ENCODE measurements at places on chromosomes 1 and 21.

GRCh38 chr1:16438924-16439323 lies 1.6 kb upstream of the NECAP2 start:
- DNase-seq: no peak

DNA sequence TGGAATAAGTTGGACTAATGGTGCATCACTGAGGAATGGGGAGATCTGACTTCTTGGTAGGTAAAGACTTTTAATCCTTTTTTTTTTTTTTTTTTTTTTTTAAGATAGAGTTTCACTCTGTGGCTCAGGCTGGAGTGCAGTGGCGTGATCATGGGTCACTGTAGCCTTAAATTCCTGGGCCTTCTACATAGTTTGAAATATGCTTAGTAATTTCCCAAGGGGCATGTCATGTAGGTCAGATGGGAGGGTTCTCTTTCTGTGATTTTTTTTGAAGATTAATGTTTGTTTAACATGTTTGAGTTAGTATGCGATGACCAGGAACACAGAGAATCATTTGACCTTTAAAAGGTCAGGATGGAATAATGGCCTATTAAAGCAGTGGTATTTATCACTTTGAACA lies 129.1 kb downstream of the S1PR1 start:
- DNase-seq: no peak

- DNase-seq: no peak
Measured at GRCh38 chr1:156911577-156912298, 8.7 kb upstream of the LRRC71 start.

- no peak for DNase-seq
Measured at GRCh38 chr1:112337028-112337531, 58.9 kb upstream of the CTTNBP2NL start.

DNA sequence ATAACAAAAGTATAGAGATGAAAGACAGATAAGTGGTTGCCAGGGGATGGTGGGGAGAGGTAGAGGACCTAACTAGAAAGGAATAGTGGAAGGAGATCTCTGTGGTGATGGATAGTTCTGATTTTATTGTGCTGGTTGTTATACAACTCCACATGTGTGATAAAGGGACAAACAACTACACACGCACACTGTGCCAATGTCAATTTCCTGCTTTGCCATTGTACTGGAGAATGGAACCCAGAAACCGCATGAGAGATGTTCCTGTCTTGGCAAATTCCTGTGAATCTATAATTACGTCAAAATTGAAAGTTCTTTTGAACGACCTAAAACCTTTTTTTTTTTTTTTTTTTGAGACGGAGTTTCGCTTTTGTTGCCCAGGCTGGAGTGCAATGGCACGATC lies 11.0 kb downstream of the TNFRSF9 start:
- DNase-seq: no peak

- DNase-seq: no peak
Measured at GRCh38 chr1:81803431-81804110, 2.8 kb downstream of the ADGRL2 start.

GRCh38 chr21:15264084-15264665 lies 199.4 kb upstream of the NRIP1 start:
- no peak for DNase-seq

DNA sequence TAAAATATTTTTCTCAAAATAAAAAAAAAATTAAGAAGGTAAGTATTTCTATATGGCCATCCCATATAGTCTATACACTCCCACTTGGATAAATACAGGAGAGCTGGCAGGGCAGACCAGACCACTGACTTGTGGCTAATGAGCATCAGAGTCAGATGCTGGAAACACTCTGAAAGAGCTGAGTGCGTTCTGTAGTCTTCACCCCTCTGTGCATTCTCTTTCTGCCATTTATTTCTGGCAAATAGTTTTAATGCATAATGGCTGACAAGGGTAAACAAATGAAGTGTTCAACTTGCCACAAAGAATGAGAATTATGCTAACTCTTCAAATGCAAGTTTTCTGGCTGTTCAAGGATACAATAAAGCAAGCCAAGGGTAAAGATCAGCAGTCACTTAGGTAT lies 191.7 kb downstream of the TTLL7 start:
- no peak for DNase-seq

GRCh38 chr1:223785808-223786207 lies 59.9 kb downstream of the TP53BP2 start:
- DNase-seq: no peak

DNA sequence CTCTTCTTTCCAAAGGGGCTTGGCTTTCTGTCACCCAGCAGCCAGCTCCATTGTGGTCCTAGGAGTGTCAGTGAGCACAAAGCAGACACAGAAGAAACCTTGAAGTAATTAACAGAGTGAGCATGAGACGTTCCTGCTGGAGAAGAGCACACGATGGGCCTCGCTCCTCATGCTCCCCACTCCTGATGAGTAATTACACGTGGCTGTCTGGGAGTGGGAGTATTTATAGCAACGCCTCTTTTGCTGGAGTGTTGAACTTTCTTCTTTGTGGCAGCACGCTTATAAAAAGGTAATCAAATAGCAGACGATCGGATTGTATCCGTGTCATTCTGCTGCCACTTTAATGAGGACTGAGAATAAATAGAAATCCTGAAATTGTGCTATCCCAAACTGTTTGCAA lies 185.8 kb downstream of the CAMTA1 start:
- DNase-seq: no peak

- no peak for DNase-seq
Measured at GRCh38 chr1:194477908-194478307, 1291.5 kb upstream of the B3GALT2 start.

- no peak for DNase-seq
Measured at GRCh38 chr1:207218512-207219362, 102.7 kb upstream of the CD55 start.

- DNase-seq: no peak
Measured at GRCh38 chr1:1157033-1157365, 16.7 kb upstream of the TTLL10 start.

DNA sequence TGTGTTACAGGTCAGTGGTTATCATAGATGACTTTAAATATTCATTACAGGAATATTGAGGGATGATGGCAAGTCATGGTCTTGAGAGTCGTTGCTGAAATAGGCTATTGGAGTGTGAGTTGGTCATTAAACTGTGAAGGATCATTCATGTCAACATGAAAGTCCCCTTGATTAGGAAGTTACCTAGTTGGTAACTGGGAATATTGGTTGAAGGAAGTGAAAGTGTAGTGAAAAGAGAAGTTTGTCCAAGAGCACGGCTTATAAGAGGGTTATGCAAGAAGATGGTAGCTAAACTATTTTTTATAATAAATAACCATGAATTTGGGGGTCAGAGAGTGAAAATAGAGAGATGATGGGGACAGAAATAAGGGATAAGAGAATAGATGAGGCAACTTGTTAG lies 16.9 kb downstream of the CRB1 start:
- DNase-seq: no peak

- DNase-seq: no peak
Measured at GRCh38 chr1:16462773-16463330, 22.3 kb downstream of the NECAP2 start.

- no peak for DNase-seq
Measured at GRCh38 chr1:19388980-19389379, 76.9 kb downstream of the SLC66A1 start.

GRCh38 chr1:77824694-77825093 lies 45.2 kb downstream of the MIGA1 start:
- DNase-seq: no peak

DNA sequence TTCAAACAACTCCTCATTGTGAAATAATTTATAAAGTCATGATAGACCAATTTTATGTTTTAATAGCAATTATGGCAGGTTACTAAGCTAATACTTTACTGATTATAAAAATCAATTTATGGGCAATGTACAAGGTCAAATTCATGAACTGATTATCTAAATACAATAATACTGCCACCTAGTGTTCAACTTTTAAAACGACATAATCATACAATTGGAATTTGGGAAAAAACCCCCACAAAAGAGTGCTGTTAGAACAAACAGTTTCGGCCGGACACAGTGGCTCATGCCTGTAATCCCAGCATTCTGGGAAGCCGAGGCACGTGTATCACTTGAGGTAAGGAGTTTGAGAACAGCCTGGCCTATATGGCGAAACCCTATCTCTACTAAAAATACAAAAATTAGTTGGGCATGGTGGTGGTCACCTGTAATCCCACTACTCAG lies 14.0 kb downstream of the GTF2B start:
- DNase-seq: peak; percentile 9

DNA sequence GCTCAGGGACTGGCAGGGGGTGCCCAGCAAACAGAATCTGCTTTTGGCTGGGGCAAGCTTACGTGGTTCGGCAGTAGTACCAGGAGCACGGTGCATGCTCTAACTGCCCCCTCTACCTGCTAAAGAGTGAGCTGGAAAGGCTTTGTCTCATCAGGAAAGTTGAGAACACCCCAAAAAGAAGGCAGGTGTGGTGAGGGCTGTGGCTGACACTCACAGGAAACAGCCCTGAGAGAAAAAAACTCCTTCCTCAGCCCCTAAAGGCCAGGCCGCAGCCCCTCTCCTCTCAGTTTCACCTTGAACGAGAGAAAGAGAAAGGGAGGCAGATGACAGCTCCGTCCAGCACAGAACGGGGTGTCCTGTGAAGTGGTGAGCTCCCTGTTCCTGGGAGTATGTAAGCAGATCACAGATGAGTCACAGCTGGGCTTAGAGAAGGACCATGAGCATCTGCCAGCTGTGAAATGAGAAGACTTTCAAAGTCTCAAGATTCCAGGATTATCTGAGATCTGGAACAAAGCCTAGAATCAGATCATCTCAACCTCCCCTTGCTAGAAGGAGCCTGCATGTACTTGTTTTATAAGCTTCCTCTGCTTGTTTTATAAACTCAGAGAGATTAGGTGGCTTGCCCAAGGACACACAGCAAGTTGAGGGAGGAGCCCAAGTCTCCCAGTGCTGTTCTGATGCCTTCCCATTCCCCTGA lies 13.4 kb downstream of the LAPTM5 start:
- no peak for DNase-seq

DNA sequence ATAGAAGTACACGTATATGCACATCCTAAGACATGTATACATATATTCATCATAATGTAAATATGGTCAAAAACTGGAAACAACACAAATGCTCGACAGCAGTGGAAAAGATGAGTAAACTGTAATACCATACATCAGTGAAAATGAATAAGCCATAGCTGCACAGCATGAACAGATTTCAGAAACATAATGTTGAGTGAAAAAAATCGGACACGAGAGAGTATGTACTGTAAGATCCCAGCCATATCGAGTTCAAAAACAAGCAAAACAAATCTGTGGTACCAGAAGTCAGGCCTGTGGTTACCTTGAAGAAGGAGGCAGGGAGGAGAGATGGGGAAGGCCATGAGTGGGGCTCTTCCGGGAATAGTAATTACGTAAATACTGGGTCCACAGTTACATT lies 90.4 kb downstream of the GLIS1 start:
- DNase-seq: no peak

GRCh38 chr21:34875830-34876229 lies 173.3 kb downstream of the RUNX1 start:
- DNase-seq: no peak

DNA sequence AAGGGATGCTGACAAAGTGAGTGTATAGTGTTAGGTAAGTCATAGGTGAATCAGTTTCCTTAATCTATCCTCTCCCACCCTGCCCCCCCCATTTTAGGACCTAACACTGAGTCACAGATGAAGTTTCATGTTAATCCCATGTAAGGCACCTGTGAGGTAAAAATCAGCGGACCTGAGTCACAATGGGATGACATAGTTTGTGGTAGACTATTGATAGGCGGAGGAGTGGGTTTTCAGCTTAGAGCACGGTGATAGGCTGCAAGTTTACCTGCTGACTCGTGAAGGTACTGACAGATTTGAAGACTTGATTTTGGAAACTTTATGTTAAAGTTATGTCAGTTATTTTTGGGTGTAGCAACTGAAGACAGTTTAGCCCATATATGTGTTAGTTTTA lies 1.7 kb downstream of the TOR1AIP1 start:
- no peak for DNase-seq

- no peak for DNase-seq
Measured at GRCh38 chr1:178308438-178308837, 188.3 kb downstream of the CLEC20A start.

GRCh38 chr1:1779691-1780597 lies 1.7 kb upstream of the NADK start:
- DNase-seq: peak; percentile 45

DNA sequence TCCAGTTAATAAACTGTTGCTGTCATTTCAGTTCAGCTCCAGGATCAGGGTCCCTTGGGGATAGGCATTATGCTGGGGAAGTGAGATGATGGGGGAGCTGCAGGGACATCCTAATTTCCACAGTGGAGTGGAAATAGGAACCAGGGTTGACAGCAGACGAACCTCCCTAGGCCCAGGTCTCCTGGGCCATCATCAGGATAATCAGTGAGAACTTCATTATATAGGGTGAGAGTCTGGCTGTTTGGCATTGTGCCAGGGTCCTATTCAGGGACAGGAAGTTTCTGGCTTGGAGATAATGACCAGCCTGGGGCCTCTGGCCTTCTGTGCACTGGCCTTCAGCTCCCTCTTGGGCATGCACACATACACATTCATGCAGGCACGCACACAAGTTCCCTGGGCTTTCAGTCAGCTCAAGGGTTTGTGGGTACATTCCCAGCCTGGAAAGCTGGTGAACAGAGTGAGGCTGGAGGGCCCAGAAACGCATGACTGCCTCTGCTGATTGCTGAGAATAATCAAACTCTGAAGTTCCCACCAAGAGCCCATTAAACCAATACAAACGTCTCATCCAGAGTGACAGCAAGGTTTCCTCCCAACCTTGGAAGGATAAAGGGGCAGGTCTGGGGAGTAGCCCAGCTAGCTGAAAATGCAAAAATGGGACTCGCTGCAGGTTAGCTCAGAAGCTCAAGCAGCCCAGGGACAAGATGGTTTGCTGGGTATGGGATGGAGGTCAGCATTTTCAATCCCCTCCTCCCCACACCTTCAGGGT lies 13.9 kb upstream of the LRIG2 start:
- no peak for DNase-seq

DNA sequence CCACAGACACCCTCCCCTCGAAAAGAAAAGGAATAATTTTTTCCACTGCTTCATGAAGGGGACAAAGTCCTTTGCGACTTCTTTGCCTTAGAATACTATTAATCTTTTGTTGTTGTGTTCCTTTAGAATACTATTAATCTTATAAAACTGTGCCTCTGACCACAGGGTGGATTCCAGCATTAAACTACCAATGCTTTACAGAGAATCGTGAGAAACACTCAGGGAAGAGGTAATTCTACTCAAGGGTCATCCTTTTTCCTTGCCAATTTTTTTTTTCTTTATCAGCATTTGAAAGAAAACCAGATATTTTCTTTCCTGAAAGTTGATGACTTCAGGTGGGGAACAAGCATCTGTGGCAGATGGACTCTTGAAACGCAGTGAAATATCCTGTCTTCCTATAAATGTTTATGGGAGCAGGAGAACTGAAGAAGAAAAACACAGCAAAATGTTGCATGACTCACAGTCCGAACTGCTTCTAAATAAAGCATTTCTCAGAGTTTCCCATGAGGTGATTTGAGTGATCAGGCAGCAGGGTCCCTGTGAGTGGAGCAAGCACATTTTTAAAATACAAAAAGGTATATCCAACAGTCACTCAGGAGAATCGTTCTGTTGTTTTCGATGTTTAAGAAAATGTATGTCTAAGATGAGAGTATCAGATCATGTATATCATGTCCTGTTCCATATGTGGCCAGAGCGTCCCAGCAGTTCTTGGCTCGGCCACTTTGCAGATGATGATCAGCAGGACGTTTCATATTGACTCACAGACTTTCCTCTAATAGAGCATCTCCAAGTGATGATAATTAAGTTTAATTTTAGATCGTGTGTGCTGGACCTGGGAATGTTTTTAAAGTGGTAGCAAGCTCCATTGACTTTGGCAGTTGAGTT lies 154.2 kb upstream of the RUNX1 start:
- no peak for DNase-seq

Measured in hippocampal formation (tissue), 2 donors.